Hematopoietic multipotent progenitor cell treated with erythropoietin and hydrocortisone succinate and interleukin-3 and kit ligand, for 4 days (in vitro differentiated cells): ENCODE measurements at places on chromosomes 16 and 17.

GRCh38 chr17:28086519-28086918 is 44.0 kb downstream of the NLK start:
- peak; percentile 28 for DNase-seq

- DNase-seq, result peak; percentile 30
Measured at GRCh38 chr17:2854143-2855055, 58.2 kb downstream of the RAP1GAP2 start.

GRCh38 chr17:60153606-60154390 is 4.0 kb downstream of the CA4 start:
- no peak for DNase-seq

DNA sequence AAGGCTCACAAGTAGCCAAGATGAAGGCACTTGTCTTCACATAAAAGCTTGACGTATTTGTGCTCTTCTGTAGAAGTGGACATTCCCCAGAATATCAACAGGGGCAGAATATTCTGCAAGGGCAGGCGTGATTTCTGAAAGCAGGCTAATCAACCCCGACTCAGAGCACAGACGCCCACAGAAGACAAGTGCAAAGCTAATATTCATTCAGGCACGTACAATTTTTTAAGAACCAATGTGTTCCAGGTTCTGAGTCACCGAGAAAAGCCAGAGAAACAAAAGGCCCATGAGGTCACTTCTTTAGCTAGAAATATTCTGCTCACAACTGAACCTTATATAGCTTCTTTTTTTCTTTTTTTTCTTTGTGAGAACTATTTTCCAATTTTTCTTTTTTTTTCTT is 121.6 kb downstream of the DNAH9 start:
- no peak for DNase-seq
